ENCODE measurements at places on chromosomes 4 and X. TPM values are rescaled to one million over a fixed set of nuclear protein-coding genes. Genes with fewer than 3 reads are reported as not detected.

Gene AKAP14
- total RNA-seq = not detected

Gene MAGEC1
- 6.7 TPM for total RNA-seq

Gene SPP1
- total RNA-seq = 197 TPM

Gene ZNF718
- 0.02 TPM for total RNA-seq

Gene GPC4
- 2.4 TPM for total RNA-seq

Gene ATOH1
- not detected for total RNA-seq

Gene TNMD
- not detected for total RNA-seq

Gene ADH1B
- not detected for total RNA-seq

Gene EXOC1L
- not detected for total RNA-seq

Gene PHOX2B
- total RNA-seq = not detected

Gene CYSLTR1
- not detected for total RNA-seq

Gene STBD1
- total RNA-seq = 2.0 TPM

Gene FAM47E
- total RNA-seq = 3.9 TPM

Gene ANOS1
- total RNA-seq = 6.6 TPM

Gene AADAT
- total RNA-seq = 2.8 TPM

Gene SERTM2
- total RNA-seq = 0.74 TPM

Gene HADH
- total RNA-seq = 12.4 TPM

Gene SUV39H1
- 11.8 TPM for total RNA-seq

Gene PALLD
- 92.1 TPM for total RNA-seq

Gene SPINK2
- total RNA-seq = not detected

Gene SSX2
- not detected for total RNA-seq

Gene FAM47A
- not detected for total RNA-seq

Gene HSFX3
- not detected for total RNA-seq

Gene TLR10
- total RNA-seq = 0.08 TPM

Gene PCDH18
- 106 TPM for total RNA-seq

Gene PAGE4
- not detected for total RNA-seq
